Stimulated activated CD4-positive, alpha-beta T cell treated with anti-CD3 and anti-CD28 coated beads, TNF-alpha, amount 100 ng/mL, for 48 hours (primary cell): ENCODE measurements at places on chromosomes 11 and 22.

DNA sequence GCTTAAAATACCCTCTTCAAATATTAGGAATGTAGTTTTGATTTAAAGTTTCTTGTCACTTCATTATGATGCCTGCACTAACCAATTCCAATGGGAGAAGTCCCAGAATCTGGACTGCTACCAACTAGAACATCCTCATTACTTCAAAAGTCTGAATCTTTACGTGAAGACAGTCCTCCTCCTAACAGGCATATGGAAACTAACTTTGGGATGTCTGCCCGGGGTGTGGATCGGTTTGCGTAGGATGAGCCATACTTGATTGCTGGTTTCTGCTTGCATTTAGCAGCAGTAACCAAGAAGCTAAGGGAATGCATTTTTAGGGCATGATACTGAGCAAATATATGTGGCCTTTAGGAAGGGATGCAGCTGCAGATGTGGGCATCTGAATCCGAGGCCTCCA lies 177.1 kb downstream of the LRRC4C start:
- DNase-seq, result no peak

DNA sequence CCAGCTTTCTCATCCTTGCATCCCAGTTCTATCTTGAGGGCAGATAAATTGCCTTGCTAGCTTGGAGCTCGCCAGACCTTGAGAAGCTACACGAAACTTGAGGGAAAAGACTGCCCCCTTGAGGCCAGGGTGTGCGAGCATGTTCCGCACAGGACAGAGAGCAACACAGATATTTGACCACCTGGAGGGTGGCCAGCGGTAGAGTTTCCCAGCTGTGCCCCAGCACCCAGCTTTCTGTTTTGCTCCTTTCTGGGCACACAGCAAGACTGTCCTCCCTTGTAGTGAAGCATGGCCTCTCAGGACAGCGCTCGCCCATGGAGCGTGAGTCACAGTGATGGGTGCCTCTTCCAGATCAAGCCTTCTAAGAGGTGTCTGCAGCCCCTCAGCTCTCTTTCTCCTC lies 23.5 kb downstream of the SPATA19 start:
- no peak for DNase-seq

- DNase-seq, result no peak
Observed at GRCh38 chr11:58059007-58059350, 28.2 kb downstream of the OR6Q1 start.

DNA sequence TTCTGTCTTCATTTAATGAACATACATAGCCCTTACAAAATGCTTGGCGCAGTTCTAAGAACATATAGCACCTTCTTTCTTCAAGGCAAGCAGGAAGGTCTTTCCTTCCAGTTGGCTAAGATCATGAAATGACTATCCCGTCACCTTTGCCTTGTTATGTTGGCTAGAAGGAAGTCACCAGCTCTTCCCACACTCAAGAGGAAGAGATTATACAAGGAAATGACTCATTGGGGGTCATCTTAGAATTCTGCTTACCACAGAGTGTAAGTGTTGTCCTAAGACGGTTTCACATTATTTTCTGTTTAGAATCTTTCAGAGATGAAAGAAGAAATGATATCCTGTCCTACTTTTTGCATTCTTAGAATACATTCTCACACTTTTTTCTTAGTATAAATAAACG lies 808.0 kb upstream of the LUZP2 start:
- no peak for DNase-seq

DNA sequence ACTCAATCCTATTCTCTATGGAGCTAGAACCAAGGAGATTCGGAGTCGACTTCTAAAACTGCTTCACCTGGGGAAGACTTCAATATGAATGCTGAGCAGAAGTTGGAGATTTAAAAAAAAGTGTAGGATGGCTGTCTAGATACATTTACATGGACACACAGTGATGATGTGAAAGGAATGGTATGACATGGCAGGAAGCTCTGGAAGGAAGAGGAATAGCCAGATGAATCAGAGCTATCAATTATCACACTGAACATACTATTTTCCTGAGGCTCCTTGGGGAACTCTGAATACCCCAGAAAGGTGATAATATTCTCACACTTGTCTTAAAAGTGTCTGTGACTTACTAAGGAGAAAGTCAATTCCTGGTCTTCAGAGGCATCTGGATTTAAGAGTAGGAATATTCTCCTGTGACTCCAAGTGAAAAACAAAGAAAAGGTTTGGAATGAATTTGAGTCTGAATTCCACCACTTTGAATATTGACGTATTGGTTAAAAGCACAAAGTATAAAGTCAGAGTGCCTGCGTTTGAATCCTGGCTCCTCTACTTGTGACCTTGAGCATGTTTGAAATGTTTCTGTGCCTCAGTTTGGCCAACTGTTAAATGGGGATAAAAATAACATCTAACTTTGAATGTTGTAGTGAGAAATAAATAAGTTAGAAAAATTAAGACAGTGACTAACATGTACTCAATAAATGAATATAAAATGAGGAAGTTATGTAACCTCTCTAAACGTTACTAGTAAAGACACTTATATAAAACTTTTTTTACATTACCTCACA lies 1.3 kb downstream of the OR52D1 start:
- DNase-seq, result no peak

DNA sequence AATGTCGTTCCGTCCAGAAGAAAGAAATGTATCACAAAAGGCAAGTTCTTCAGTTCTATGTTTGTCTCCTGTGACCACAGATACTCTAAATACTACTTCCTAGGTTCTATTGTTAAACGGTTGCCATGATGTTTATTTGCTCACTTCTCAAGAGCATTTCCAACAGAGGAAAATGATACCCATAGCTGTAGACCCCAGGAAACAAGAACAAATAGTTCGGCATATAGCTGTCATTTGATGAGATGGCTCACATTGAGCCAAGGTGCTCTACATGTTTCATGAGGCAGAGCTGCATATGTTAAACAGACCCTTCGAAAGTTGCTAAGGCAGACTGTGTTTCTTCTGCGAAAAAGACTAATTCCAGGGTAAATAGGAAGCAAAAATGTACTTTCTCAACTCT lies 15.4 kb upstream of the ANGPTL5 start:
- DNase-seq, result no peak

- DNase-seq, result peak; percentile 3
Observed at GRCh38 chr11:22976146-22976545, 115.9 kb upstream of the CCDC179 start.

DNA sequence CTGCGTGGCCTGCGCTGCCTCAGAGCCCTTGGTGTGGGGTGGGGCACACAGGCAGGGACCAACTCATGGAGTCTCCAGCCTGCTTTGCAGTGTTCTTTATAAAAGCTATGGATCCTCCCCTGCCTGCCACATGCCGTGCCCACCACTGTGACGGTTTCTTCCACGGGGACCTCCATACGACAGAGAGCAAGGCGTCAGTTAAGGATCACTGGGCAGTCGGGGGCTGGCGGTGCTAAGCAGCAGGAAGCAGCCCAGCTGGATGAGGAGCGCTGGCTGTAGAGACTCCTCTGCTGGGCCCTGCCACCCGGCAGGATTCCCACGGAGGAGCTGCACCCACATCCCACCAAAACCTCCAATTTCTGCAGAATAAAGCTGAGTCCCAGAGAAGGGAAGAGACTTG lies 23.1 kb upstream of the EFCAB6 start:
- no peak for DNase-seq

DNA sequence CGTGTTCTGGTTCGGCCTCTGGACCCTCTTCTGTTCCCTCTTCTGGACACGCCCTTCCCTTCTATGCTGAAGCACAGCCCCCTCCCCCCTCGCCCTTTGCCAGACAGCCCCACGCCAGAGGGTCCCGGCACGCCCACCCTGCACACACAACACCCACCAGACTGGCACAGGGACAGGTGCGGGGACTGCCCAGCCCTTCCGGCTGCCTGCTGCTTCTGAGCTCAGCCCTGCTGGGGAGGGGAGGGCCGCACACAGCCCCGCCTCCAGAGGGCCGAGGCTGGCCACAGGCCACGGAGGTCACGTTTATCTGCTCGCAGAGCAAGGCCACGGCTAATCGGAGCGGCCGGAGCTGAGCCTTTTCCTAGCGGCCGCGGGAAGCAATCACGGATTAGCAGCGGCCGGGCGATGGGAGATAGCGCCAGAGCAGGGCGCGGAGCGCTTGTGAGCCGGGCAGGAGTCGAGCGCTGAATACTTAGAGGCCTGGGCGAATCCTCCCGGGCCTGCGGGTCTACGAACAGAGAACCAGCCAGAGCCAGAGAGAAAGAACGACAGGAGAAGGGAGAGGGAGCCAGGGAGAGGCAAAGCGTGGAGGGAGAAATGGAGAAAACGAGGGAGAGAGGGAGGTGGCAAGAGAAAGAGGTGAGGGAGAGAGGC lies 21.5 kb downstream of the OTUB1 start:
- no peak for DNase-seq

DNA sequence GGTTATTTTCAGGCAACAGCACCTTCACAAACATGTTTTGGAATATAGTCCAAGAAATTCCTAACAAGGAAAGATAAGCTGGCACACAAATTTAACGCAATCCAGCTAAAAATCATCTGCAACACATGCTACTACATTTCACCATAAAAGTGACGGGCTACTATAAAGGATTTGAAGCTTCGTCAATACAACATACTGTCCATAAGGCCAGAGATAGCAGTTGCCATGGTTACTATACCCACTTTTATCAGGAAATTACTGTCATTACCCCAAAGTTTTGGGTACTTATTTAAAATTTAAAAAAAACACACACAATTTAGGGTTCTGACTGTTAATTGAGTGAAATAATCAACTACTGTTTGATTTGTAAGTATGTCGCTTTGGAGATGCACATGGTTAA lies 6.9 kb downstream of the PHF21A start:
- no peak for DNase-seq

- no peak for DNase-seq
Observed at GRCh38 chr11:61153593-61154095, 7.6 kb downstream of the VPS37C start.

DNA sequence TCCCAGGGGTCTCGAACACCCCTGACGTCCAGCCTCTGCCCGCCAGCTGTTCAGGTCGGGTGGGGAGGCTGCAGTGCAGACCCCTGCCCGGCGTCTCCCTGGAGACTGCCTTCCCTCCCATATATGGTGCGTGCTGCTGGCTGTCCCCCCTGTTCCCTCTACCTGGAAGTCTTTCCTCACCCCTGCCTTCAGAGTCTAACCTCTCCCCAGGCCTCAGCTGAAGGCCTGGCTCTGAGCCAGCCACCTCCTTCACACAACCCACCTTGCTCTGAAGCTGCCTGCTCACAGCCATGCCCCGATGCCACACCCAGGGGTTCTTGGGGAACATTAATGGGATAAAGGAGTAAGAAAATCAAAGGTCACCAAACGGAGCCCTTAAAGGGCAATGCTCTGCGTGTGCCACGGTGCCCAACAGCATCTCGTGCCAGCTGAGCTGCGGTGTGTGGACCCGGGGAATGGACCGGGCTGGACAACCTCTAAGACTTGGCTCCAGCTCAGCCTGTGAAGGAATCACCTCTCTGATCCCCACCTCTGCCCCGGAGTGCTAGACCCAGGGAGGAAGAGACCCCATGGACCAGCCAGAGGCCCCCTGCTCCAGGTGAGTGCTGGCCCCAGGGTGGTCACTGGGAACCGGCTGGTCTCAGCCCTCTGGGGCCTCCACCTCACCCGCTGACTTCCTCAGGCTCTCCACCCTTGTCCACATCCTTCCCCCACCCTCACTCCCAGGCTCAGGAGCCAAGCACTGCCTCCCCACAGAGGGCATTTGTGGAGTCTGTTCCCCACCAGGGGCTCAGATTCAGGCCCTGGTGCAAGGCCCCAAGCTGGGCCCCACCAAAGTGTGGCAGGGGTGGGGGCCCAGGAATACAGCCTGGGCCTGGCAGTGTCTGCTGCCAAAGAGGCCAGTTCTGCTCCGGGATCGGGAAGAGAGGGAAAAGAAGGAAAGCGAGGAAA lies at the start of gene NLRP6:
Gene NLRP6, plus strand, starts transcription at position 407 of the 951 bp plus-strand sequence. Its CDS starts 163 bp downstream, at position 570.
- no peak for DNase-seq

GRCh38 chr11:17098038-17098437 lies 20.6 kb upstream of the RPS13 start:
- no peak for DNase-seq

- no peak for DNase-seq
Observed at GRCh38 chr22:47175151-47176025, 412.9 kb downstream of the TBC1D22A start.

DNA sequence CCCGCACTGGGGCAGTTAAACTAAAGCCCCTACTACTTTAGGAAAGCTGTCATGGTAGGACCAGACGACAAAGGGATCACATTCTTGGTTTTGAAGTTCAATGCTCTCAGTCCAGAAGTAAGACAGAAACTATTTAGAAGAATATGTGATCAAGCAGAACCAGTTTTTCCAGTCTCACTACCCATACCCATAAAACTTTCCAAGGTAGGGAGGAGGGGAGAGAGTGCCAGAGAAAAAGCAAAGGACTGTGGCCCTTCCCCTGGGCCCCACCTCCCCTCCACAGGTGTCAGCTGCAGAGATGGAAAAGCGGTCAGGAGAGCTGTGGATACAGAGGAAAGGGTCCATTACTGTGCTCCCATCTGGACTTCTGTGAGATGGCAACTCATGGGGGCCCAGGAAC lies 587.1 kb downstream of the SOX6 start:
- DNase-seq, result no peak

DNA sequence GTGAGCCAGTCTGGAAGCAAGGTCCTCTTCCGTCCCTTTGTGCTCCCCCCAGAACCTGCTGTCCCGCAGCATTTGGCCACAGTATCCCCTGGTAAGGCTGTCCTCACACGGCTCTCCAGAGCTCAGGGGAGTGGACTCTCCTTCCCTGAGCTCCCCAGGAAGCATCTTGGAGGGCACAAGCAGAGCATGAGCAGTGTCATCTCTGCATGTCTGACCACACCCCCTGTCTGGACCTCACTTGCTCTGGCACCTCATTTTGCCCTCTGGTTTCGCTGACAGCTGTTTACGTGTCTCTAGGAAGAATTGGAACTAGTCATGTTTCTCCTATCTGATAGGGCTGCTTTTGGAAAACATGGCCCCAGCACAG lies 15.5 kb downstream of the DCPS start:
- DNase-seq, result no peak

- DNase-seq, result no peak
Observed at GRCh38 chr22:19069451-19069850, 52.8 kb downstream of the DGCR2 start.

DNA sequence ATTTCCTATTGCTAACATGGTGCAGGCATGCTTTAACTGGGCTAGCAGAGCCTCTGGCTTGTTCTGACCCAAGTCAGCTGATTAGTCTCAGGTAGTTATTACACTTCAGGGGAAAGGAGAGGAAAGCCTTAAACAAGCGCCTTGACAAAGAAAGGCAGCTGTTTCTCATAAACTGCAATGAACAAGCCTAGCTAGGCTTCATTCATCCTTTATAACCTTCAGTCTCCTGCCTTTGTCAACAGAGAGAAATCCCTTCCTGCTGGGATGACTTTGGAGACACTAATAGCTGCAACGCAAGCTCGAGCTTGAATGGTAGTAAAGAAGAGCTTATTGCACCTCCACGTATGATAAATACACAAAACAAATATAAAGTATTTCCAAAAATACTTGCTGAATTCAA lies 68.4 kb downstream of the CCDC34 start:
- DNase-seq, result no peak

DNA sequence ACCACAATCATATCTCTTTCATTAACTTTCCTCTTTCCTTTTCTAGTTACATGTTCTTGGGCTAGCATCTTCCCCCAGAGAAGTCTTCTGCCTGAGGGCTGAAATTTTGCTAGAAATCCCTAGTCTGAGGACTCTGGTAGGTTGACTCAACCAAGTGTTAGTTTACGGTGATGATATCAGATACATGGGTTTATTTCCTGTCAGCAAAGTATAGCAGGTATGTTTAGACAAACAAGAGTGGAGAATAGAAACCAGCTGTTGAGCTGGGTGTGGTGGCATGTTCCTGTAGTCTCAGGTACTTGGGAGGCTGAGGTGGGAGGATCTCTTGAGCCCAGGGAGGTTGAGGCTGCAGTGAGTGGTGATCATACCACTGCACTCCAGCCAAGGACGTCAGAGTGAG lies 11.2 kb downstream of the FOLR1 start:
- DNase-seq, result no peak
